SHP77 treated with DMSO at 0.1 percent for 48 hours (cell line): ENCODE measurements at places on chromosomes 7 and 10.

DNA sequence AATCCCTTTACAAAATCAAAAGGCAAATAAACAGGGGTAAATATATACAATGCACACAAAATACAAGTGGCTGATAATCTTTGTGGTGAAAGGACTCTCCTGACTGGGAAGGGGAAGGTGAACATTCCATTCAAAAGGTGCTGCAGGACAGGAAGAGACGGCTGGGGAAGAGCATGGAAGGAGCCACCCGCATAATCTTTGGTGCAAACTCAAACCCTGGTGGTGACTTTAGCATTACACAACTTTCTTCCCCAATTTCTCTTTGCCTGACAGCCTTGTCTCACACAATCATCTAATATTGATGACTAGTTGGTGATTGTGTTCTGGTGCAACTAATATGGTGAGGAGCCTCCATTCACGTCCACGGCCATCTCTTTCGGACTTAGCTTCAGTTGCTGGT, 117.0 kb upstream of the EGFR start:
- no peak for DNase-seq

GRCh38 chr10:93390306-93391090, 91.6 kb downstream of the MYOF start:
- DNase-seq, result no peak

GRCh38 chr10:114408968-114409444, 4.7 kb upstream of the AFAP1L2 start:
- no peak for DNase-seq

- peak; percentile 43 for DNase-seq
Observed at GRCh38 chr10:74947781-74948401, 121.5 kb downstream of the KAT6B start.

GRCh38 chr7:1670894-1671593, 967 bp downstream of the ELFN1 start:
- DNase-seq, result no peak

DNA sequence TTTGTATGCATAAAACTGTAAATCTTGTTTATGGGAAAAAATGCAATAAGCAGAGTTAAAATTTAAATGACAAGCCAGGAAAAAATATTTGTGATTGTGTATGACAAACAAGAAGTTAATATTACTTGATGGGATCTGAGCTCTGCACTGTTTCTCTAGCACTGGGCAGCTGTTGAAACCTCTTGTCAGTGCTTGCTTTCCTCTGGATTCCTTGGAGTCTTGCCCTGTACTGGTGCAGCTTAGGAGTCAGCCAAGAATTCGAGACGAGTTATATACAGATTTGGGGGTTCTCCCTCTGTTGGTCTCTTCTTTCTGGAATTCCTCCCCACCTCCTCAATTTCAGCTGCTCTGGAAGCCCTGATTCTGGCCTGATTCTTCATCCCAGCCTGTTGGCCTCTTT, 24.3 kb upstream of the OPN4 start:
- no peak for DNase-seq

DNA sequence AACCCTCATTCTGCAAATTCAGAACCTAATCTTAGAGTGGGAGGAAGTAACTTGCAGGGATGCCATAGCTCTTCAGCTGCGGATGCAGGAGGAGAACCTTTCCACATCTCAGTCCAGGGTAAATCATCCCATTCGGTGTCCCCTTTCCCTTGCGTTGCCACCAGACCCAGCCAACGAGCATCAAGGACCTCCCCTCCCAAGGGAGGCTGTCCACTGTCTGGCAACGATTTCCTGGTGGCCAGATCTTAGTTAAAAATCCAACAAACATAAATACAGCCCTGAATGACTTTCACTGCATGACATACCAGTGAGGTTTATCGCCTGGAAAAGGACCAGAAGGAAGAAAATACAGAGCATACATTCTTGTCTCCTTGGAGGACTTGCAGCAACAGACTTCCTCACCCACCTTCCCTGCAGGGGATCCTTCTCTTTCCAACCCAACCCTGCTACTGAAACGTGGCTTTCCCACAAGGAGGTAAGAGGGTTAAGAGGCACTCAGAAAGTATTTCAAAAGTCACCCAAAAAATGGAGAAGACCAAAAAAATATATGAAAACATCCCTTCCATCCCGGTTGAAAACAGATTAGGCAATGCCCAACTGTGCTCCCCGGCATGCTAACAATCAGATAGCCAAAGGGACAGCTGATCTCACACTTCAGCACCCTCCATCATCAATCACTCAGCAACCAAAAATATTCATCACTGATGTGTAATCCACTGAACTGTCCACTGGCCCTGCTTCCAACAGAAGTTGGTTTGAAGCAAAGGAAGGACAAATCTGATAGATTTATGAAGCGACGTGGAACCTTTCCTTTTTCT, 206.6 kb downstream of the TNS3 start:
- no peak for DNase-seq

- DNase-seq, result no peak
Observed at GRCh38 chr7:24213311-24213710, 70.7 kb upstream of the NPY start.

- no peak for DNase-seq
Observed at GRCh38 chr10:60044971-60045370, 138.6 kb upstream of the CCDC6 start.

- no peak for DNase-seq
Observed at GRCh38 chr7:77797734-77798393, 370 bp downstream of the TMEM60 start.

DNA sequence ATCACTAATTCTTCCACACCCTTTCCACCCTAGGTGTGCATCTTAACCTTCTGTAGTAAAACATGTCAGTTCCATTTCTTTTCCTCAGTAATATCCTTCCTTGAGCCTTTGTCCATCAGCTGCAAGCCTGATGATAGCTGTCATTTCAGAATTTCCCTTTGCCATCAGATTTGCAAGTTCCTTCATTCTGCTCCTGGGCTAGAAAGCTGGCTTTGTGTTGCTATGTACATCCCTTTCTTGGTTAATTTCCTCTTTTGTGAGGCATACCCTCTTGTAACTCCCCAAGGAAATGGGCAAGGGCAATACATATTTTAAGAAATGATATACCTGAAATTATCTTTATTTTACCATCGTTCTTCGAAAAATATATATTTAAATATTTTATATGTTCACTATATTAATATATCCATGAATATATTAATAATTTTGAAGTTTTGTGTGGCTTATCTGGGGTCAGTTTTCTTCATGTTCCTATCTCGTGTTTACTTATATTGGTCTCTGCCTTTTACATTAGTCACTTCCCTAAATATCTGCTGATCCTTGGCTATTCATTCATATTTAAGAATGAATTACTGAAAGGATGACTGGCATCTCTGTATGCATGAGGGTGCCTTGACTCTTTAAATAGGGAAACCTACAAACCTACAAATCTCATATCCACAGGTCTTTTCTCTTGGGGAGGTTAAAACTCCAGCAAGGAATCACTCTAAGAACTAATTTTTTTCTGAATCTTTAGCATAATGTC, 143.8 kb downstream of the ZNF22 start:
- DNase-seq, result no peak

GRCh38 chr7:131895541-131896164, 339.2 kb upstream of the PODXL start:
- no peak for DNase-seq

DNA sequence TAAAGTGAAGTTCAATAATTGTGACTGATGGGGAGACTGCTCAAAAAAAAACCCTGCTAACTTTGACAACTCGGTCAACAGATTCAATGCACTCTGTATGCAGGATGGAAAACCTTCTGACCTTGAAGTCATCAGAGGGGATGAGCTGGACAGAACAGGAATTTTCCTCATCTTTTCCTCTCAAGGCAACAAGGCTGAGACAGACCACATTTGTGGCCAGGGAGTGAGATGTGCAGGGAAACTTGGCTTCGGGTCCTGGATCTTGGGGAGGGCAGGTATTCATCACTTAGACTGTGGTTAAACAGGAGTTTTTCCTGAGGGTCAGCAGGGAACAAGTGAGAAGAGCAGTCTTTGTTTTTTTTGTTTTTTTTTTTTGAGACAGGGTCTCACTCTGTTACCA, 100.6 kb downstream of the BAMBI start:
- DNase-seq, result no peak
